Right atrium auricular region (tissue), 2 donors: ENCODE measurements at places on chromosomes 6 and 20.

DNA sequence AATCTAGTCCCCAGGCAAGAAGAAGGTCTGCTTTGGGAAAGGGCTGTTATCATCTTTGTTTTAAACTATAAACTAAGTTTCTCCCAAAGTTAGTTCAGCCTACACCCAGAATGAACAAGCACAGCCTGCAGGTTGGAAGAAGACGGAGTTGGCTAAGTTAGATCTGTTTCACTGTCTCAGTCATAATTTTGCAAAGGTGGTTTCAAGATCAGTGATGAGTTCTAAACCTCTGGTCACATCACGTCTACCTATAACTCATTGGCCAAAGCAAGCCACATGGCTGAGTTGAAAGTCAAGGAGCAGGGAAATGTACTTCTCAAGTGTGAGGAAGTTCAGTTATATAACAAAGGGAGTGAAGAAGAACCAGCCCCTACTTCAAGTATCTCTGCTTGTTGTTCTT, 50.5 kb upstream of the ECI2 start:
- no peak for DNase-seq

GRCh38 chr6:31734247-31734820, 2.0 kb downstream of the CLIC1 start:
- no peak for DNase-seq

DNA sequence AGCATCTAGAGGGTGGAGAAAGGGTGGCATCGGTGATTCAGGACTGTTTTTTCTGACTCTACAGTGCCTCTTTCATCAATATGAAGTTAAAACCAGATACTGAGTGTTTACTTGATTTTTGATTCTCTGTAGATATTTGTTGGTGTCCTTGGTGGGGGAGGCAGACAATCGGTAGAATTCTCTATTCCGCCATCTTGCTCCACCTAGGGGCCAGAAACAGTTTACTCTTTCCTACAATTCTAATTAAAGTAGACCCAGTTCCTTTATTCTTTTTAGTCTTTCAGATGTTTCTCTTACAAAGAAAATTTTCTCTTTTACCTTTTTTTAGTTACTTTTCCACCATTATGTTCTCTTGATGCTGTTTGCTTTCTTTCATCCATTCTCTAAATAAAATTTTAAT, 162.1 kb upstream of the RAB32 start:
- DNase-seq: no peak

GRCh38 chr20:40049854-40050253, 639.2 kb downstream of the MAFB start:
- no peak for DNase-seq

DNA sequence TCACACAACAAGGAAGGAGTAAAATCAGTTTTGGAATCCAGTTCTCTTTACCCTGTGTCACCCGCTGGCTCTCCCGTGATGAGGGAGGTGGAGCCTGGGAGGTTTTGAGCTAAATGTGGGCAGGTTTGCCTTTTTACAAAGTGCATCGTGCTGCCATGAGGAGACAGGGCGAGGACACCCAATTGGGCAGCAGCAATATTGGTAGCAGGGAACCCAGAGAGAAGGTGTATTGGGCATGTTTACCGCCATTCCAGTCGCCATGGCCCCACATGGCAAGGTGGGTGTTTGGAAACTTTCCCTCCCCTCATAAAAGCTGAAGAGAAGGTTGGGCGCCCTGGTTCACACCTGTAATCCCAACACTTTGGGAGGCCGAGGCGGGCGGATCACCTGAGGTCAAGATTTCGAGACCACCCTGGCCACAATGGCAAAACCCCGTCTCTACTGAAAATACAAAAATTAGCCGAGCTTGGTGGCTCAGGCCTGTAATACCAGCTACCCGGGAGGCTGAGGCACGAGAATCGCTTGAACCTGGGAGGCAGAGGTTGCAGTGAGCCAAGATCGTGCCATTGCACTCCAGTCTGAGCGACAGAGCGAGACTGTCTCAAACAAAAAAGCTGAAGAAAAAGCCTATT, 3.5 kb upstream of the UBE2V1 start:
- no peak for DNase-seq

- DNase-seq: no peak
Observed at GRCh38 chr6:138231381-138231886, 13.1 kb upstream of the PBOV1 start.

DNA sequence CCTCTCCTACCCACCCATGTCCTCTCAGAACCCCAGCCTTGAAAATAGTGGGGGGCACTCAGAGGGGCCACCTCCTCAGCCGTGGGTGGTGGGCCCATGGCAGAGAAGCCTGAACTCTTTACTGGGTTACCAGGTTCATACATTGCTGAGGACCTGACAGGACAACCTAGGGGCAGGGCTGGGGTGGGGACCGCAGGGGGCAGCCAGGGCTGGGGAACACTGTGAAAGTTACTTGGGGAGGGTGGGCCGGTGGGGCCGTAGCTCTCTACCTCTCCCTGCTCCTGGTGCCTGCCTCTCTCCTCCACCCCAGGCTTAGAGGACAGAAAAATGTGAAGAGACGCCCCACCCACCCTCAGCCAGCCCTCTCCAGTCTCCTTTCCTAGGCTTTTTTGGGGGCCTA, 15.4 kb downstream of the MDFI start:
- DNase-seq: no peak

- DNase-seq: no peak
Observed at GRCh38 chr6:149247385-149247763, 70.1 kb upstream of the TAB2 start.

GRCh38 chr6:159462431-159462830, 230.6 kb downstream of the SOD2 start:
- DNase-seq: no peak
